ENCODE measurements at places on chromosomes 16 and 17.
A peak's percentile ranks its signal among the peaks of the same experiment; 100 is the strongest.

DNA sequence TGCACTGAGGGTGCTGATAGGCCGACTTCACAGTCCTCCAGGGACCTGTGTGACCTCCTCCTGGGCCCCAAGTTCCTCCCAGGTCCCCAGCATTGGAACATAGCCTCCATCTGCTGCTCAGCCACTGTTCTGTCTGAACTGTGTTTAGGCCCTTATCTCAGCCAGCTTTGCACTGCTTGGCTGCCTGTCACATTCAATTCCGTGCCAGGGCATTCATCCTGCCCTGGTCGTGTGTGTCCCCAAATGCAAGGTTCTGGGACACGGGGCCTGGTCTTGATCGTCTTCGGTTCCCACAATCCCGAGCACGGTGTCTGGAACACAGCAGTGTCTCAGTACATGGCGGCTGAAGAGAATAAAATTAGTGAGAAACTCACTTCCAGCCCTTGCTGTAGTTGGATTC, 69.9 kb upstream of the NFAT5 start:
- no peak for DNase-seq

DNA sequence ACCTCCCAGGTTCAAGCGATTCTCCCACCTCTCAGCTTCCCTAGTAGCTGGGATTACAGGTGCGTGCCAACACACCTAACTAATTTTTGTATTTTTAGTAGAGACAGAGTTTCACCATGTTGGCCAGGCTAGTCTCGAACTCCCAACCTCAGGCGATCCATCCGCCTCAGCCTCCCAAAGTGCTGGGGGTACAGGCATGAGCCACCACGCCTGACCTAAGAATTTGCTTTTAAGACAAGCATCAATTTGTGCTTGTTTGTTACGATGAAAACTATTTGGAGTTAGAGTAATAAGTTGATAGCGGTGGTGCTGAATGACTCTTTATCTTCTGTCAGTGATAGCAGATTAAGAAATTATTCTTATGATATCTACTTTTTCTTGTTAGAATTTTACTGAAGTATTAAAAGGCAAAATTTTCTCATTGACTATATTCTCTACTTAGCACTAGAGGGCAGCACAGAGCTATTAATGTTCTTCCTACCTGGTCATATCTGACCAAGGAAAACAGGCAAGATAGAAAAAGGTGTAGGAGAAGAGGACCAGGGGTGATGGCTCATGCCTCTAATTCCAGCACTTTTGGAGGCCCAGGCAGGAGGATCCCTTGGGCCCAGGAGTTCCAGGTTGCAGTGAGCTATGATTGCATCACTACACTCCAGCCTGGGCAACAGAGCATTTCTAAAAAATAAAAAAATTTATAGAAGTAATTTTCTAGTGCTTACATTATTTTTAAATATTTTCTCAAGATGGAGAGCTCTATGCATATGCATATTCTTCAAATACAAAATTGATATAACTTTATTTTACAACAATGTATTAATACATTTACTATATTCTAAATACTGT, 24.5 kb downstream of the STXBP4 start:
- DNase-seq = no peak

DNA sequence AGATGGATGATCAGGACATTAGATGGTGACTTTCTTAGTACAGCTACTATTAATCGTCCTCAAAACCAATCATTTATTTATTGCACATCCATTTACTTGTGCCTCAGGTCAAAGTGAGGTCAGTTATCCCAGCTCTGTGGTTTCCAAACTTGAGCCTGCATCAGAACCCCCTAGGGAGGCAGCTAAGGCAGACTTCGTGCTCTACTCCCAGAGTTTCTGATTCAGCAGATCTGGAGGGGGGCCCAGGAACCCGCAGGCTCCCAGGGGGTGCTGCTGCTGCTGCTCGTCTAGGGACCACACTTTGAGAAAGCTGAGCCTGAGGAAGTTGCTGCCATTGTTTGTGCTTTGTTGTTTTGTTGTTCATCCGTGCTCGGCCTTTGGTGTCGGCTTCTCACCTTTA, 44.0 kb upstream of the CLEC18B start:
- no peak for DNase-seq

GRCh38 chr17:79082311-79083190, 7.9 kb downstream of the ENGASE start:
- DNase-seq = peak; percentile 19

GRCh38 chr17:41615454-41615853, 2.9 kb upstream of the KRT16 start:
- DNase-seq = no peak

GRCh38 chr16:78871241-78871640, 729.3 kb downstream of the MAF start:
- no peak for DNase-seq

DNA sequence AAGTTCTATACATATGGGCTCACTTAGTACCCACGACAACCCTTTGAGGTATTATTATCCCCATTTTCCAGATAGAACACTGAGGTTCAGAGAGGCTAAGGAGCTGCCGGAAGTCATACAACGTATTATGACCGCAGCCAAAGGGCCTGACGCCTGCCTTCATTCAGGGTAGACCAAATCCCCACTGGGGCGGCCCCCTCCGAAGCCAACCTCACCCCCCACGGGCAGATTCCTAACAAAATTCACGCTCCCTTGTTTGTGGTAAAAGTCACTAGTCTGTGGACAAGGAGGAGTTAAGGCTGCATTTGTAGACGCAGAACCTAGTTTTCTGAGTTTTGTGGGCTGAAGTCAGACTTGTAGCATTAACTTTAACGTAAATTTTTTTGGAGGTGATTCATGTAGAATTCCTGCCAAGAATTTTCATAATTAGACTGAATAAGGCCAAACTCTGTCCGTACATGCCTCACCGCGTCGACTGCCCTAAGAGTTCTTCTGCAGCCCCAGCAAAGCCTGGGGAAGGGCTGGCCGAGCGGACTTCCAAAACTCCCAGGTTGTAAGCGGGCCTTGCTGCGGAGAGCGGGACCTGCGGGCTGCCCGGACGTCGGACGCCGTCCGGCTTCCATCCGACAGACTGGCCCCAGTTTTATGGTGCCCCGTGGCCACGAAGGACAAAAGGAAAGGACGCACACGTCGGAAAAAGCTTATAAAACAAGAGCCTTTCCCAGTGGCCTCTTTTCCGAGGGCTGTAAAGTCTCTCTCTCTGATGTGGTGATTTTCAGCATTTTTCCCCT, 75.7 kb downstream of the NXN start:
- no peak for DNase-seq

- no peak for DNase-seq
These were observed 143.9 kb downstream of the ANKFN1 start for GRCh38 chr17:56297184-56297583.

DNA sequence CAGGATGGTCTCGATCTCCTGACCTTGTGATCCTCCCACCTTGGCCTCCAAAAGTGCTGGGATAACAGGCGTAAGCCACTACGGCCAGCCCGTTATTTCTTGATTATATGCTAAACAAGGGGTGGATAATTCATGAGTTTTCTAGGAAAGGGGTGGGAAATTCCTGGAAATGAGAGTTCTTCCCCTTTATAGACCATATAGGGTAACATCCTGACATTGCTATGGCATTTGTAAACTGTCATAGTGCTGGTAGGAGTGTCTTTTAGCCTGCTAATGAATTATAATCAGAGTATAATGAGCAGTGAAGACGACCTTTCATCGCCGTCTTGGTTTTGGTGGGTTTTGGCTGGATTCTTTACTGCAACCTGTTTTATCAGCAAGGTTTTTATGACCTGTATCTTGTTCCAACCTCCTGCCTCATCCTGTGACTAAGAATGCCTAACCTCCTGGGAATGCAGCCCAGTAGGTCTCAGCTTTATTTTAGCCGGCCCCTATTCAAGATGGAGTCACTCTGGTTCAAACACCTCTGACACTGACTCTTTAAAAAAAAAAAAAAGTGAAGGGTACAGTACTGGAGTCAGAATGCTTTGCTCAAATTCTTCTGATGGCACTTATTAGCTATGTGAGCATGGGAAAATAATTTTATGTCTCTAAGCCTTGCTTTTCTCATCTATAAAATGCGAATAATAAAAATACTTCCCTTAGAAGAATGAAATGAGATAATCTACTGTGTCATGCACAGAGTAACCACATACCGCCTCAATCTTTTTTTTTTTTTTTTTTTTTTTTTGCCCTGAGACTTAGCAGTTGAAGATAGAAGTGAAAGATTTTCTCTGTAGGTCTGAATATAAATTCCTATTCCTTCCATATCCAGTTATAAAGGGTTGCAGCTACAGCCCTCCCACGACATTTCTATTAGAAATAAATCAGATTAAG, 5.1 kb upstream of the CALCOCO2 start:
- no peak for DNase-seq

- DNase-seq = no peak
These were observed 37.8 kb downstream of the CACNG1 start for GRCh38 chr17:67082107-67082506.

- DNase-seq = no peak
These were observed 124.7 kb downstream of the CDH11 start for GRCh38 chr16:64997121-64997520.

GRCh38 chr16:30122604-30123160, 338 bp downstream of the MAPK3 start:
- DNase-seq = no peak

DNA sequence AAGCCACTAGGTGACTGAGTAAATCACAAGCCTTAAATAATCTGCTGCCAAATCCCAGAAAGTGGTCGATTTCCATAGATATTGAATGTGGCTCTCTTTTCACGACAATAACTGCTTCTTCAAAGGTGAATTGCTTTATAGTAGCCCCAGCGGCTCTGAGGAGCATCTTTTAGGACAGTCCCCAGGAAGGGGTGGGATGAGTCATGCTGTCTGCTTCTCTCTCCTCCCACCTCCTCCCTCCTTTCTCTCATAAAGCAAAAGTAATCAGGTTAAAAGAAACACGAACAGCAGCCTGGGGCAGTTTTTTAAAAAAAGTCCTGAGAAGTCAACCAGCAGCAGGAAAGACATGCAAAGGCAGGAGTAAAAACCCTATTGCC, 1.8 kb downstream of the KIAA0513 start:
- no peak for DNase-seq

DNA sequence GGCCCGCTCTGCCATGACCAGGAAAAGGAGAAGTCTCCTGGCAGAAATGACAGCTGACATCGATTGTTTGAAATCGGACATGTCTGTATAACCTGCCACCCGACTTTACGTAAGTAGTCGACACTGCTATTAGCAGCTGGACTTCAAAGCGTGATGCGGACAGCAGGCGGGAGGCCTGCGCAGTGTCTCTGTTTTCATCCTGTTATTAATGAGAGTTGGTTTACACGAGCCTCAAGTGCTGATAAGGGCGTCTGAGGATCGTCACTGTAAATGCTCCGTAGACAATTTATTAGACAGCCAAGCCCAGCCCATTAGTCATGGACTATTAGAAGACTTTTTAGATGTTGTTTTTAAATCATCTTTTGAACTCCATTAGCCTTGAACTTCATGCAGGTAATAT, 328.3 kb downstream of the FOXL1 start:
- DNase-seq = no peak

DNA sequence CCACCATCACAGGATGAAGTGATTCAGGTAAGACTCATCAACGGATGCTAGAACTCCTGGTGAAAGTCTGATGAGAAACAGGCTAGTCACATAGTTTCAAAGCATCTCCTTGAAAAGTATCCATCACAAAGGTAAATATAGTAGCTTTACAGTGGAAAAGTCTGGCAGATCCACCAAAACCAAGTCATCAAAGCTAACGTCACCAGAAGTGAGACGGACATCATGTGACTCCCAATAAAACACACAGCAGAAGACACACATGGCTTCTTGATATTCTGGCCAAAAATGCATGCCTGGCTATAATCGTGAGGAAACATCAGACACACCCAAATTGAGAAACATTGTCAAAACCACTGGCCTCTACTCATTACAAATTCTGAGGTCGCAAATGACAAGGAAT, 17.9 kb upstream of the TRPV3 start:
- no peak for DNase-seq

DNA sequence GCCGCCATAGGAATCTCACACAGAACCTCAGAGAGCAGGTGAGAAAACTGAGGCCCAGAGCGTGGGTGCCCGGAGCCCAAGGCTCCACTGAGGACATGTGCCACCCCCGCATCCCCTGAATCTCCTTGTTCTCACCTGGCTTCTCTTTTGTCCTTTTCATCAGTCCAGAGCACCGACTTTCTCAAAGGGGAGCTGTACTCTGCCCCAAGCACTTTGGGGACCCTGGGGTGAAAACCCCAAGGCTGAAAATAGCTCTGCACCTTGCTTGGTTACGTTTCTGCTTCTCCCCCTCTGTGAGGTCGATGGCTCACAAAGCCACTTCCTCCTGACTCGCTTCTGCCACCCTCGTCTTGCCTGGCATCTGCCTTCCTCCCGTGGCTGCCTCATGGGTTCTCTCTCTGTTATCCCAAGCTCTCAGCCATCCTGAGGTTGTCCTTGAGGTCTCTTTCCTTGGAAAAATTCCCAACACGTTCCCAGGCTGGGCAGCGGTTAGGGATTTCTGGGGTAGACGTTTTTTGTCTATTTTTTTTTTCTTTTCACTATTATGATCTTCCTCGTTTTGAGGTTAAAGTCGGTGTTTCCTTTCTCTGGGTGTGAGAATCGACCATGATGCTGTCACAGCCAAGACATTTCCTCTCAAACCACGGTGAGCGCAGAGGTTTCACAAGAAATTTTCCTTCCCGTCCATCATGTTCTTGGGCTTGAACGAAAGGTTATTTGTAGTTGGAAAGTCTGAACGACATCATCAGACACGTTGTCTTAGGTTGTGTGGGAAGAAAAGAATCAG, 37.2 kb downstream of the IRF8 start:
- no peak for DNase-seq

DNA sequence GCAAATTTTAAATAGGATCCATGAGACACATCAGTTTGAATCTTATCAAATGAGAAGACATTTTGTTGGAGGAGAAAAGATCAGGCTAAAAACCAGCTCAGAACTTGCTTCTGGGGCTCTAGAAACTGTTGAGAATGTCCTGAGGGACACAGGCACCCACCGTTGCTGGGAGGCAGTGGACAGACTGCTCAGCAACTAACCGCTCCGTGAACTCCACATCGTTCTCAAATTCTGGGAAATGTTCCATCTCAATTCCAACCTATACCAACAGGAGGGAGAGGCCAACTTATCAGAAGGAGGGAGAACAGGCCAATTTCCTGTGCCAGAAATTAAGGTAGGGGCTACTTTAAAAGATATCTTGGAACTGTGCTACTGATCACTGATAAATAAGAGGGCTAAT, 8.3 kb downstream of the TAT start:
- DNase-seq = no peak

GRCh38 chr17:27245230-27245696, 48.7 kb upstream of the WSB1 start:
- DNase-seq = peak; percentile 79

- DNase-seq = no peak
These were observed 92.3 kb downstream of the WNT3 start for GRCh38 chr17:46726206-46726605.

DNA sequence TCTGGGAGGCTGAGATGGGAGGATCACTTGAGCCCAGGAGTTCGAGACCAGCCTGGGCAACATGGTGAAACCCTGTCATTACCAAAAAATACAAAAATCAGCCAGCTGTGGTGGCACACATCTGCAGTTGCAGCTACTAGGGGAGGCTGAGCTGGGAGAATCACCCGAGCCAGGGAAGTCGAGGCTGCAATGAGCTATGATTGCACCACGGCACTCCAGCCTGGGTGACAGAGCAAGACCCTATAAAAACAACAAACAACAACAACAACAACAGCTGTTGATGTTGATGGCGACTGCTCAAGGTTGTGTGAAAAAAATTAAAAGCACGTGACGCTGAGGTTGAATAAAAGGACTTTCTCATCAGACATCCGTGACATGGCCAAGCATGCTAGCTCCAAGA, 40.8 kb upstream of the CIBAR2 start:
- no peak for DNase-seq
